ENCODE measurements at places on chromosomes 11 and 22.

DNA sequence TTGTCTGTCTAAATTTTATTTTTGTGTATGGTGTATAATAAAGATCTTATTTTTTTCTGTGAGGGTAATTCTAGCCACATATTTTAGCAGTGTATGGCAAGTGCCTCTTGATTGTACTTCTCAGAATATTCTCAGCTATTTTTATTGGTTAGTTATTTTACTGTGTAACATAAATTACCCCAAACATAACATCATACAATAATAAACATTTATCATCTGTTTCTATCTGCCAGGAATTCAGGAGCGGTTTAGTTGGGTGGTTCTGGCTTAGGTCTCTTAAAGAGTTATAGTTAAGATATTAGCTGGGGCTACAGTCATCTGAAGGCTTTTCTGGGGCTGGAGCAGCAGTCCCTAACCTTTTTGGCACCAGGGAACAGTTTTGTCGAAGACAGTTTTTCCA lies 47.8 kb downstream of the PPFIBP2 start:
- no peak for DNase-seq

DNA sequence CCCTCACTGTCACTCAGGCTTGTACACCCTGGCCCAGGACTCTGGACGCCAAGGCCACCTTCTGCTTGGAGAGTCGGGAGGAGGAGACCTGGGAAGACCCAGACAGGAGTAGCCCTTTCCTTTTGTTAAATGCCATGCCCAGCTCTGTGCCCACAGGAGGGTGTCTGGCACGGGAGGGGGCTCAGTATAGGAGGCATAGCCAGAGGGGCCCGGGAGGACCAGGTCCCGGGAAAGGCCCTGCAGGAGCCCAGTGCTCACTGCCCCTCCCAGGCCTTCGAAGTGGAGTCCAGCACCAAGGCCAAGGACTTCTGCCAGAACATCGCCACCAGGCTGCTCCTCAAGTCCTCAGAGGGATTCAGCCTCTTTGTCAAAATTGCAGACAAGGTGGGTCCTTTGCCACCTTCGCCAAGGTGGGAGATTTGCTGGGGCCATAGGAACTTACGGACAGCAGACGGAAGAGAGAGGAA lies 79.0 kb downstream of the MYO7A start:
- no peak for DNase-seq

- no peak for DNase-seq
Measured at GRCh38 chr11:86722006-86722405, 49.6 kb upstream of the ME3 start.

GRCh38 chr22:31091106-31091975 lies 10.2 kb downstream of the SMTN start:
- peak; percentile 59 for DNase-seq

DNA sequence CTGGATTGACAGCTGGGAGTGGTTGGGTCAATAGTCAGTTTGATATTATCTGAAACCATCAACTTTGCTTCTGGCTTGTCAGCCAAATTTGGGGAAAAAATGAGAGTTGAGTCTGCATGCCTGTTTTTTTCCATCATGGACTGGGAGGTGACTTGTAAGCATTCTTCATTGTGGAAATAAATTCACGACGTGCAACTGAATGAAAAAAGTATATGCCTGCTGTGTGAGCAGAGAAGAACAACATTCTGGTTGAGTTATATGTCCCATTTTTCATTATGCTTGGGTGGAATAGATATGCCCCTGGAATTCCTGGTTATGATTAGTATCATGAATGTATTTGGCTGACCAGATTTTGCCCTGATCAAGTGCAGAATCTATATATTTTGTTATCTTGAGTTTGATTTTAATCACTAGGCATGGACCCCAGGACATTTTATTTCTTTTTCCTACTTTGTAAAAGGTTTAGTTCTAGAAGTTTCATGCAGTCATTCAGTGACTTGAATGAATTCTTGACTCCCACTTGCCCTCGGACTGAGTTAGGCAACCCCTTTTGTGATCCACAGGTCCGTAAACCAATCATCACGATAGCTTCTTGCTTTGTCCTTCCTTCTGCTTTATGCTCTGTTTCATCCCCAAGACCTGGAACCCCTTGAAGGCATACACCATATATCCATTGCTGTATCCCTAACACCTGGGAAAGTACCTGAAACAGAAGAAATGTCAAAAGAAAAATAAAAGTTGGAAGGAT lies 205.8 kb downstream of the NAV2 start:
- DNase-seq: no peak

DNA sequence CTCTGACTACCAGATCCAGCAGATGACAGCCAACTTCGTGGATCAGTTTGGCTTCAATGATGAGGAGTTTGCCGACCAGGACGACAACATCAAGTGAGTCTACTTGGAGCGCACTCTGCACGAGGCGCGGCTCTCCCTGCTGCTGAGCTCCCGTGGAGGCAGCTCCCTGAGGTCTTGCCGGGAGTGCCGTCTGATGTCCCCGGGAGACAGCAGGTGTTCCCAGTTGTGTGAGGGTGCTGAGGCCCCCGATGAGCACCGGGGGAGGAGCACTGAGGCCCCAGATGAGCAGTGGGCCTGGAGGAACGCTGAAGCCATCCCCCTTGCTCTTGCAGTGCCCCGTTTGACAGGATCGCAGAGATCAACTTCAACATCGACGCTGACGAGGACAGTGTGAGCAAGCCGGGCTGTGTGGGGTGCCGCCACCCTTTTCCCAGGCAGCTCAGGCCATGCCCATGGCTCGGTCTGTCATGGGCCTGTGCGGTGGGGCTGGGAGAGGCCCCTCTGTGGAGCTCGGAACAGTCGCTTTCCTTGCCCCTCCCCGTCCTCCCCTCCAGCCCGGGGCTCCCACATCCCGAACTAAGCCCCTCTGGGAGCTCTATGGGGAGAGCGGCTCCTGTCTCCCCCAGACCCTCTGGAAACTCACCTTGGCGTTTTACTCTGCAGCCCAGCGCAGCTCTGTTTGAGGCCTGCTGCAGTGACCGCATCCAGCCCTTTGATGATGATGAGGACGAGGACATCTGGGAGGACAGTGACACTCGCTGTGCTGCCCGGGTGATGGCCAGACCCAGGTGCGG lies 37.1 kb downstream of the SBF1 start:
- peak; percentile 41 for DNase-seq

- no peak for DNase-seq
Measured at GRCh38 chr11:122754553-122755322, 83.6 kb upstream of the CRTAM start.

DNA sequence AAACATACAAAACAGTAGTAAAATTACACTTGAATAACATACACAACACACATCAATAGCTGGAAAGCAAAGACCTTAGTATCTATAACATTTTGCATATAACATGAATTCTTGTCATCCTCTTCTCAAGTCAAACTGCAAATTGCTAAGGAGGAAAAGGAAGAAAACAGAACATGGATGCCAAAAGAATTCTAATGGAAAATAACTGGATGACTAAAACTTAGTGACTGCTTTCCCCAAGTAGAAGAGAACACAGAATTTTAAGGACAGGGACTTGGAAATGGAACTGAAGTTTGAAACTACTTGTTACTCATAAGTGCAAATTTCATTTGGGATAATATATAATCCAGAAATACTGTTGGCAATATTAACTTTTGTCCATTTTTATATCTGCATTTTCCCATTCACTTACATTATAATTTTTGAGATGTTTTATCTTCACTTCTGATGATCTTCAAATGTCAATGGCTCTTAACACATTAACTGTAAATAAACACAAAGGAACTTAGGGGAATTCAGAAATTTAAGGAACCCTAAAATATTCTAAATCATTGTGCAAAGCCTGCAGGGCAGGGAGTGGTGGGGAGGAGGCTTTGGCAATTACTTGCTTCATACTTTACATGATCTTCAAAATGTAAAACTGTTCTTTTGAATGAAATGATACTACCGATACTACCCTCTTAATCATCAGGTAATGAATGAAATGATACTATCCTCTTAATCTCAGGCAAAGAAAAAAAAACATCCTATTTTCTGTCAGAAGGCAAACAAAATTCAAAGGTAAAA lies 9.9 kb downstream of the MTMR2 start:
- DNase-seq: no peak

DNA sequence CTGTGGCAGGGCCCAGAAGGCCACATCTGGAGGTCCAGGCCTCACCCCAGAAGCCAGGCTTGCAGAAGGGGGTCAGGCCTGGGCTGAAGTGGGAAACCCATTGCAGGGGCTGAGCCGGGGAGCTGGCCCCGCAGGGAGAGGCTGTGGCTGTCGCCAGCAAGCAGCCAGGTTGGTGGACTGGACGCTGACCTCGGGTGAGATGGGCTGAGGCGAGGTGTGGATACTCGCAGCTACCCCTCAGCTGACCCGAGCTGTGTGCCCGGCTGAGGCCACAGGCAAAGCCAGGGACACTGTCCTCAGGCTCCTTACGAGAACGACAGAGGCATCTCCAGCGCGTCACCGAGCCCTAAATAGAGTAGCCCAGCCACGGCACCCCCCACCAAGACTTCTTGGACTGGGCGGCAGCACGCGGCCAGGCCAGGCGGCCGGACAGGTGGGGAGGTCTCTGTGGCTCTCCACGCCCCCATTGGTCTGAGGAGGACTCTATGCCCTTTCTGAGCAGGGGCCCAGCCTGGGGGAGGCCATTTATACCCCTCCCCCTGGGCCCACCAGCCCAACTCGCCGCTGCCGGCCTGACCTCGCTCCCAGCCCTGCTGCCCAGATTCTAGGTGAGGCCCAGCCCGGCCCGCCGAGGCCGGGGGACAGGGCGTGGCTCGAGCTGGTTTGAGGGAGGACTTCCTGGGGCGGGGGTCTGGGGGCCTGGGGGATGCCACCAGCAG lies at the start of gene TNNI2:
Gene TNNI2, plus strand, starts transcription at position 556 of the 719 bp plus-strand sequence. CDS start 716 bp downstream, outside the sequence.
- peak; percentile 65 for DNase-seq

DNA sequence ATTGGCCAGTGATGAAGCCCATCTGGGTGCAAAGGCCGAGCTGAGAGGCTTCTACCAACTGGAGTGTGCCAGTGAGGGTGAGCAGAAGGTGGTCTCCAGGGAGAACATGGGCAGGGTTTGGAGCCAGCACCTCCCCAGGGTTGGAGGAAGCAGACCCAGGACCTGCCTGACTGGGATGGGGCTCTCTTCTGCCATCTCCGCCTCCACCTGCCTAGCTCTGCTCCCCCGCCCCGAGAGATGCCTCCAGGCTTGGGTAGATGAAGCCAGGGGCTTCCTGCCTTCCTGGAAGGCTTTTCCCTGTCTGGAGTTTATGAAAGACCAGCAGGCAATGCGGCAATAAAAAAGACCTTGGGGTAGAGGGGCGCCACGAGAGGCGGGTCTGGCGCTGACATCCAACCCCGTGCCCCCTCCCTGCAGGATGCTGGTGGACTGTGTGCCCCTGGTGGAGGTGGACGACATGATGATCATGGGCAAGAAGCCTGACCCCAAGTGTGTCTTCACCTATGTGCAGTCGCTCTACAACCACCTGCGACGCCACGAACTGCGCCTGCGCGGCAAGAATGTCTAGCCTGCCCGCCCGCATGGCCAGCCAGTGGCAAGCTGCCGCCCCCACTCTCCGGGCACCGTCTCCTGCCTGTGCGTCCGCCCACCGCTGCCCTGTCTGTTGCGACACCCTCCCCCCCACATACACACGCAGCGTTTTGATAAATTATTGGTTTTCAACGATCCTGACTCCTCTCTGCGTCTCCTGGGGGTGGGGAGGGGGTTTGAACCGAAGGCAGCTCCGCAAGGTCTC lies 3.3 kb downstream of the SELENOM start:
- peak; percentile 67 for DNase-seq

DNA sequence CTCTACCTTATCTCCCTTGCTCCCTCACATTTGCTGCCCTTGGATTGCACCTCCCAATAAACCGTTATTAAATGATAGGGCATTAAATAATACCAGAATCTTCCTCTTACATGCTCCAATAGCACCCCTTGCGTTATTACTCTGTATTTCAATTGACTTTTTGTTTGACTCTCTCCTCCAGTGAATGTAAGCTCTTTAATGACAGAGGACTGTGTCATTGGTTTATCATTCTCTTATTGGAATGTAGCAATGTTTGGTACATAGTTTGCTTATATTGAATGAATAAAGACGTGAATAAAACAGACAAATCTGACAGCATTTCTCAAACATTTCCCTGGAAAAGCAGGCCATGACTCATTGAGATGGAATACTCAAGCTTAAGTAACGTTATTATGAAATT lies 8.7 kb upstream of the MPEG1 start:
- no peak for DNase-seq

GRCh38 chr11:18466402-18466801 lies 10.7 kb downstream of the LDHAL6A start:
- DNase-seq: no peak

DNA sequence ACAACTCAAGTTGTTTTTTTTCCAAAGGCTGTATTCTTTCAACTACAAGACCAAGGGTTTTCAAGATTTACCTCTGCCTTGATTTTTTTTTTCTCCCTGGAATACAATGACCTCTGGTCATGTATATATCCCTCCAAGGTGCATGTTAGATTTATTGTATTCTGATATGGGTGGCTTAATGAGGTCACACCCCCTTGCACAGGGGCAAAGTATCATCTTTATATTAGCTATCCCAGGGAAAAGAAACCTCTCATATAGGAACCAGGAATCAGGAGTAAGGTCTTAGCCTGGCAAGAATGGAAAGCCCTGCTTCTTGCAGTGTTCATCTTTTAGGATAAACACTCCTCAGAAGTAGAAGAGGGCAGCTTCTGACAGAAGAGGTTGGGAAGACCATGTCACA lies 516.9 kb upstream of the TENM4 start:
- no peak for DNase-seq

- DNase-seq: peak; percentile 83
Measured at GRCh38 chr11:120172054-120172911, 34.4 kb upstream of the TRIM29 start.

DNA sequence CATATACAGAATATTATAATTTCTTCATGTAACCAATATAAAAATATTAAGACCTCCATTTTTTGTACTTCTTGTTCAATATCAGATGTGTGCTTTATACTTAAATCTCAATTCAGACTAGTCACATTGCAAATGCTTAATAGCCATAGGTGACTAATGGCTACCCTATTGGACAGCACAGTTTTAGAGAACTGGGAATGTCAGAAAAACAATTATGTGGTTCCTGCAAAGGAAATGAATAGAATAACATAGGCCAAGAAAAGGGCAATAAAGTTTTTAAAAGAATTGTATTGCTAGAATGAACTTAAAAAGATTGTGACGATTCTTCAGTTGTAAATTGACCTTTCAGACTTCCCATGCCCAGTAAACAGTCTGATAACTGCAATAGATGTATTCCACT lies 843.0 kb downstream of the METTL15 start:
- DNase-seq: no peak

DNA sequence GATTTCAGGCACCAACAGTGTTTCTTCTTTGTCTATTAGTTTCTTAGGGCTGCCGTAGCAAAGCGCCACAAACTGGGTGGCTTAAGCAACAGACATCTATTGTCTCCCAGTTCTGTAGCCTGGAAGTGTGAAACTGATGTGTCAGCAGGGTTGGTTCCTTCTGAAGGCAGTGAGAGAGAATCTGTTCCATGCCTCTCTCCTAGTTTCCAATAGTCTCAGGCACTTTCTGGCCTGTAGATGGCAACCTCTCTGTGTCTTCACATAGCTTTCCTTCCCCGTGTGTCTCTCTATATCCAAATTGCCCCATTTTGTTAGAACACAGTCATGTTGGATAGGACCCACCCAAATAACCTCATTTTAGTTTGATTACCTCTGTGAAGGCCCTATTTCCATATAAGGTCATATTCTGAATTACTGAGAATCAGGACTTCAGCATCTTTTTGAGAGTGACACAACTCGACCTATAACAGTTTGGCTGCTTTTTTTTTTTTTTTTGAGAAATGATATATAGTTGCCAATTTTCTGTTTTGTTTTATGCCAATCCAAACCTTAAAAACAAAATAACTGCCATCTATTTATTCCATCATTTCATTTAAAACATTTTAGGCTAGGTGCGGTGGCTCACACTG lies 108.2 kb downstream of the SLC36A4 start:
- no peak for DNase-seq
